ENCODE measurements at places on chromosomes 1 and 21.

DNA sequence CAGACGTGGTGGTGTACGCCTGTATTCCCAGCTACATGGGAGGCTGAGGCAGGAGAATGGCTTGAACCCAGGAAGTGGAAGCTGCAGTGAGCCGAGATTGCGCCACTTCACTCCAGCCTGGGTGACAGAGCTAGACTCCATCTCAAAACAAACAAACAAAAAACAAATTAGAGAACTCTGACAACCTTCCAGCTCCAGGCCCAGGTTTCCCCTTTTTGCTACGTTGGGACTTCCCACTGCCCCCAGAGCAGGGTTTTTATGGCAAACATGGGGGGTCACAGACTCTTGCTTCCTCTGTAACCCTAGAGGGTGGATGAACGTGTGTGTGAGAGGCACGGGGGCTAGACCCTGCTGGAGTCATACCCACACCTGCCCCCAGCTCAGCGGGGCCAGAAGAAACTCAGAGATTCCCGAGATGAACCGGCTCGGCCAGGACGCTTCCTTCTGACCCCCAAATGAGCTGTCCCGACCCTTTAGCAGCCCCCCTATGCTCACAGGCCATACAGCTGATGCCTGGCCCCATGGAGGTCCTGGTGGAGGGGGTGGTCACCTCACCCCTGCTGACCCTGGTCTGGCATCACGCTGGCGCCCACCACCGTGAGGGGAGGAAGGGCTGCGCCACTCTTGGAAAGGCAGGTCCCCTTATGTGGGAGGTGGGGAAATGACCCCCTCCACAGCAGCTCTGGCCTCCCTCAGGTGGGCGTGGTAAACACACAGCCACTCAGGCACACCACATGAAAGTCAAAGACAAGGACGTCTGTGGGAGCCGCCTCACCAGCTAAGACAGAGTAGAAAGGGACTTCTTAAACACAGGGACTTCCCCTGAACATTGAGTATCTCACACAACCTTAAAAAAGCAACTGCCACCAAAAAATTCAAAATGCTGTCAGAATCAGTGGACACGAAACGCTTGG is 7.1 kb downstream of the GPR157 start:
- no peak for DNase-seq

DNA sequence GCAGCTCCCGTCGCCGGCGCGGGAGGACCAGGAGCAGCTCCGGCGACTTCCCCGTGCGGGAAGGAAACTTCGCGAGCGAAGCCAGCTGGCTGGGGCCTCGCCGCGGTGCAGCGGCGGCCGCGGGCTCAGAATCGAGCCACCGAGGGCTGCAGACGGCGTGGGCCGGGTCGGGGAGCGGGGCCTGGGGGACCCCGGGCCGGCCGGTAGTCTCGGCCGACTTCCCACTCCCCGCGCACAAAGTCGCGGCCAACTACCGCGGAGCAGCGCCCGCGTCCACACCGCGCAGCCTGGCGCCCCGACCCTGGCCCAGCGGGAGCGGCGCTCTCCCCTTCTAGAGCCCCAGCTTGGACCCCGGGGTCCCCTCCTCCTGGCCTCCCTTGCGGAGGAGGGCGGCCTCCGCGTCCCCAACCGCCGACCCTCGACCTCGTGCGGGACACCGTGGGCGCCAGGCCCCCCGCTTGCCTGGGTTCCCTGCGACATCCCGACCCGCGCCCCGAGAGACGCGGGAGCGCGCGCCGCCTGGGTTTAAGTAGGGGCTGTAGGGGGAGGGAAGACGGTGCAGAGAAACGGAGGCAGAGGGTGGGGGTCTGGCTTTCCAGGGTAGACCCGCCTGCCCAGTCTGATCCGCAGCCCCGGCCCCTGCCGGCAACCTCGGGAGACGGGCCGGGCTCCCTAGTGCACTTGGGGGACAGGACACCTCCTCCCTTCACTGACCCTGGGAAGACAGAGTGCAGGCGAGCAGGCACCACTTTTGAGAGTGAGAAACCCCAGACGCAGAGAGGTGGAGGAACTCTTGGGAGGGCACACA is 4.7 kb downstream of the PRDM16 start:
- no peak for DNase-seq

DNA sequence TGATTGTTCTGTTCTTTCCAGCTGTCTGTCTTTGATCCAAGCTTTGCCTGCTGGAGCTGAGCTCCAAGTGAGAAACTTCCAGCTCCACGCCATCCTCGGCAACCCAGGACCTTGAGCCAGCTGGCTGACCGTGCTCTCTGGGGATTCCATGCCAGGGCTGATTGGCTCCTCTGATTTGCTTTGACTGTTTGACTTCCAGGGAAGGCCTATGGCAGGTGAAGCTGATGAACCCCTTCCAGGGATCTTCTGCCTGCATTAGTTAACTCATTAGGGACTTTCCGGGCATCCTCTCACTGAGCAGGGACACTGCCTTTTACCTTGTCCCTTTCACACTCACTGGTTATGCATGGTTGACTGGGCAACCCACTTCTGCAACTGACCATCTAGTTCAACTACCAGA is 406.1 kb downstream of the RPS6KC1 start:
- DNase-seq = no peak

- DNase-seq = no peak
Measured at GRCh38 chr1:214071469-214071868, 83.7 kb downstream of the PROX1 start.

GRCh38 chr1:11031624-11032262 is 15.3 kb downstream of the MASP2 start:
- DNase-seq = no peak

DNA sequence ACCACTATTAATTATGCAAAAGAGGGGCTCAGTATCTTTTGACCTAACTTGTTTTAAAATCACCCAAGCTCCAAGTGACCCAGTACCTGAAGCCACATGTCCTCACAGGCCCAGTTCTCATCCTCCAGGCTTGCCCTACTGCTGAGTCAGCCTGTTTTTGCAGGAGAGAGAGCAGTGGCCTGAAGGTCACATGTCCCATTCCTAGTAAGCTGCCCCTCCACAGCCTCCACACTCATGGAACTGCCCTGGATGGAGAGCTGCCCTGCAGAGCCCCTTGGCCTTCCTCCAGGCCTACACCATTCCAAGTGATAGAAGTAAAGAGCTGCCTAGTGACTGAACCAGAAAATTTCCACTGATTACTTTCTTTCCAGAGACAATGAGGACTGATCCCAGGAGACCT is 139.8 kb upstream of the ST6GALNAC5 start:
- no peak for DNase-seq

DNA sequence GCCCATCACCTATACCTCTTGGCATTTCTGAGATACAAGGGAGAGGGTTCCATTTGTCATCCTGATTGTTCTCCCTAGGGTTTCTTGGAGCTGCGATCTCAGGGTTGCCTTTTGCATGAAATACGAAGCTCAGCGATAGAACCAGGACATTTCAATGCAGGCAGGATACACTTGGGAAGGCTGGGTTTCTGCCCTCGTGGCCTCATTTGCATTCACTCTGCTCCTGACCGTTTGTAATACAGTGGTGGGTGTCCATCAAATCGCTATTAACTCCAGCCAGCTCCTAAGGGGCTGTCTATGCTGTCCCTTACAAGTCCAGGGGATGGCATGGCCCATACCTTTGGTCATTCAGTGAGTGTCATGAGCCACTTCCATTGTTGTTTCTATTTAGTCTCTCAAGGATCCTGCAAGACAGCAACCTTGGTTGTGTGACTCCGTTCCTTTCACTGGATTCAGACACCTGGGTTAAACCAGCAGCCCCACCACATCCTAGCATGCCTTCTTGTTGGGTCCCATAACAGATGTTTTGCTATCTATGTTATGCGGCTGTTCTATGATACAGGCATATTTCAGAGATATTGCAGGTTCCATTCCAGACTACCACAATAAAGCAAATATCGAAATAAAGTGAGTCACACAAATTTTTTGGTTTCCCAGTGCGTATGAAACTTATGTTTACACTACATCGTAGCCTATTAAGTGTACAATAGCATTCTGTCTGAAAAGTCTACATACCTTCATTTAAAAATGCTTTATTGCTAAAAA is 18.3 kb downstream of the KAZN start:
- no peak for DNase-seq

DNA sequence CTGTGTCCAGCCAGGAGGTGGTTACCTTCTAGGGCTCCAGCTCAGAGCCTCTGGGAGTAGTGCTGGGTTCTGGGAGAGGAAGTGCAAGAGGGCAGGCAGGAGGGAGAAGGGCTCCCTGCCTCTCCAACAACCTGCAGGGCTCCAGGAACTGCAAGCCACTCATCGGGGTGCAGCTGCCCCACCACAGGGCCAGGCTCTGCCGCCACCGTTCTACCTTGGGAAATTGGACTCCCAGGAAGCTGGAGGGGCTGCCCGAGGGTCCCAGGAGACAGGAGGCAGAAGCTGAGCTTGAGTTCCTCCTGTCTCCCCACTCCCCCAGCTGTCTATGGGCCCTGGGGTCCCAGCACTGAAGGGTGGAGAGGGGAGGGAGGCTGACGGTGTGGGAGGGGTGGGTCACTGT is 7.4 kb upstream of the PRDM16 start:
- no peak for DNase-seq

DNA sequence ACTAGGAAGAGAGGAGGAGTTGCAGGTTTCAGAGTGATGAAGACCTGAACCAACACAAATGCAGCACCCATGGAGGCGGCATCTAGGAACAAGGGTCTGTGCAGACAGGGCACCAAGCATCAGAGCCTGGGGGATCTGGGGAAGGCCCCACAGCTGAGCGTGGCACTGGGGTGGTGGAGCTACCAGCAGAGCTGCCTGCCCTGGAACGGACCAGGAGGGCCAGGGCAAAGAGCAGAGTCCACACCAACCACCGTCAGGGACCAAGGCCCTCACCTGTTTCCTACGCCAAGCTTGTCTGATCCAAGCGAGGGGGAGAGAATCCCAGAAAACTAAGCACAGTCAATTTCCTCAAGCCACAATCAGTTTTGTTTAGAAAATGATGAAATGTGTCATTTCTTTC is 79.0 kb upstream of the SYT6 start:
- no peak for DNase-seq

DNA sequence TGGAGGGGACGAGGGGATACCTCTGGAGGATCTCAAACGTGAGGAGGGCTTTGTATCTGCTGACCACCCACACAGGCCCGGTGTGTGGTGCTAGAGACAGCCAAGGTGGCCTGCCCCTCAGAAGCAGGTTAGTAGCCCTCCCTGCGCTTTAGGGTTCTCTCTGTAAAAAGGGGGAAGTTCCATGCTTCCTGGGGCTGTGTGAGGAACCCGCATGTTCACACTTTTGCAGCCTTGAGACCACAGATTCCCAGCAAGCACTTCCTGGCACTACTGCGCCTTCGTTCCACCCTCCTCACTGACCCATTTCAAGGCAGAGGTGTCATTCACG is 7.9 kb upstream of the GUCA2B start:
- no peak for DNase-seq

GRCh38 chr1:7594714-7595295 is 176.3 kb upstream of the VAMP3 start:
- no peak for DNase-seq

DNA sequence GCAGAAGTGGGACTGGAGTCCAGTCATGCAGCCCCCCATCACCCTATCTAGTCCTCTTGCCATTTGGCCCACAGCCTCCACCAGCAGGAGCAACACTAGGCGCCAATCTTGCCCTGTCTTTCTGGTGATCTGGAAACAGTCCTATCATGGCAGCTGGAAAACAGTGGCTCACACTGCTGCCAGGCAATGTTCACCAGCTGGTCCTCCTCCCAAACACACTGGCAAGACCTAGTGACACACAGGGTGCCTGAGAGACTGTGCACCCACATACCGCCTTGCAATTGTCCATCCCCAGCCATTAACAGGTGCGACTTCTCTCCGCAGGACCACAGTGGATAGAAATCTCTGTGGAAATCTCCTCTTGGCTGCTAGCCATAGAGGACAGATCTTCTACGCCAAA is 105.5 kb downstream of the HIVEP3 start:
- DNase-seq = no peak

- no peak for DNase-seq
Measured at GRCh38 chr1:59553371-59553770, 256.5 kb downstream of the FGGY start.

DNA sequence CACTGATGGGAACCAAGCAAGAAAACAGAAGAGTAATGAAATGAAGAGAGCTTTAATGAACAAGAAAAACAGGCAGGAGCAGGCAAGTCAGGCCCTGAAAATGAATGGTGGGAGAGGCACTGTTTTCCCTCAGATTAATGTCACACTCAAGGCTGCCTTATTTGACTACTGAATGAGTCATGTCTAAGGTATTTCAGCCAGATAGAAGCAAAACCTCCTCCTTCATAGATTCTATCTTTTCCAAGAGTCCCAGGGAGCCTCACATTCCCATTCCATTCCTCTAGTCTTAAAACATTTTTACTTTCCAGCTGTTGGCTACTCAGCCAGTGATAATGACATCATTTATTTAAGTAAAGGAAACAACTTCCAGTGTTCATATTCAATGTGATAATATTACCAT is 228.4 kb upstream of the NRIP1 start:
- no peak for DNase-seq

- no peak for DNase-seq
Measured at GRCh38 chr21:37087188-37087587, 14.1 kb downstream of the TTC3 start.

- no peak for DNase-seq
Measured at GRCh38 chr1:185733818-185734735, at the start of gene HMCN1. HMCN1 (plus strand) TSS chr1:185734391; CDS start chr1:185734780, 389 bp downstream.
